Activated CD4-positive, CD25-positive, alpha-beta regulatory T cell treated with anti-CD3 and anti-CD28 coated beads, Interleukin-2, amount 50 U/mL, for 72 hours (primary cell): ENCODE measurements at places on chromosomes 1 and 21.

DNA sequence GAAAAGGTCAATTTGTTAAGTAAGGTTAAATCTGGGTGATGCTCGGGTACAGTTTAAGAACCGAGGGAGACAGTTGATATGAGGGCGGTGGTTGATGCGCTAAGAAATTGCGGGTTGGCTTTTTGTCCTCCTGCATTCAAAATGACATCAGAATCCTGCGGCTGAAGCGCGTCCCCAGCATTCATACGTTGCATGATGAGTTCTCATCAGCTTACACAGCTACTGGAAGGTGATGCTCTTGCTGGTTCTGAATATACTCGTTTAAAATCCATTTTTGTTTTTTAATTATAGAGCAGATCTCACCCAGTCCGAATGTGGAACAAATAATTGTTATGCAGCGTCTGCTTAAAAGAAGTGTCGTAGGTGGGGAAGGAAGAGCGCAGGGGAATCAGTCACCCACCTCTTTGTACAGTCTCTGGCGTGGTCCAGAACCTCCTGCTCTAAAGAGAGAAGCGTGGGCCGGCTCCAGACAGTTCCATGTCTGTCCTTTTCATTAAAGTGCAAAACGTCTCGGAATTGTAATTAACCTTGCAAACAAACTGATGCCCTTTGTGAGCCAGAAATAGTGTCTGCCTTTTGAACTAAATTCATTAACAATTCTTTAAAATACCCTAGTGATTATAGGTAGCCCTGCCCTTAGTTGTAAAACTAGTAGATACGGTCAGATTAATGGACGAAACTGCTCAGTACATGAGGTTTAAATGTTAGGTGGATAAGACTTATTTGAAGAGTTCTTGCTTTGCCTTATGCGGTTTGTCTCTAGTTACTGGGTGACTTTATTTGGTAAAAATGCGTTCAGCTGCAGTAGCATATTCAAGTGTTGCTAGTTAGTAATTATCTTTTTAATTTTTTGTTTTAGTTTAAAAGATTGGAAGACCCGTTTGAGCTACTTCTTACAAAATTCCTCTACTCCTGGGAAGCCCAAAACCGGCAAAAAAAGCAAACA, 741 bp downstream of the RGS2 start:
- no peak for DNase-seq

GRCh38 chr1:36027766-36028165, 56.1 kb upstream of the TEKT2 start:
- DNase-seq, result no peak

DNA sequence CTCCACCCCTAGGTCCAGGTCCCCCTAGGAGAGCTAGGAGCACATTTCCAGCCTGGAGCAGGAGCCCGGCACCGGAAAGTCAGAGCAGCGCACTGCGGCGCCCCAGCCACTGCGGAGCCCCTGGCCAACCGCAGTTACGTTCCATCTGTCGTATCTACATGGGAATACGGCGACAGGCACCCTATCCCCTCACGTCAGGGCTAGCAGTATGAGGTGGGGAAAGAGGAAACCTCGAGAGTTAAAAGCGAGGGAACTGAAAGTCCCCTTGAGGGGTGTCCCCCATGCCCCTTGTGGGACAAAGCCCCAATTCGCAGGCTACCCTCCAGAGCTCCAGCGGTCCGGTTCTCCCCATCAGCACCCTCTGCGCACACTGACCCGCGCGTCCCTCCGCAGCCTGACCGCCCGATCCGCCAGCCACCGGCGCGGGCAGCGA, 995 bp downstream of the COLGALT2 start:
- DNase-seq, result no peak

GRCh38 chr21:26064506-26064905, 106.1 kb downstream of the APP start:
- DNase-seq, result no peak
